ENCODE measurements at places on chromosomes 2 and 18.

GRCh38 chr18:55420665-55421307 is 167.2 kb downstream of the TCF4 start:
- H3K36me3 ChIP-seq = no peaks in the 10 kb centered on the region
- no peaks in the 10 kb centered on the region for H3K27me3 ChIP-seq
- DNase-seq = no peak
- peak overlapping the region; percentile 85 for H3K27ac ChIP-seq

DNA sequence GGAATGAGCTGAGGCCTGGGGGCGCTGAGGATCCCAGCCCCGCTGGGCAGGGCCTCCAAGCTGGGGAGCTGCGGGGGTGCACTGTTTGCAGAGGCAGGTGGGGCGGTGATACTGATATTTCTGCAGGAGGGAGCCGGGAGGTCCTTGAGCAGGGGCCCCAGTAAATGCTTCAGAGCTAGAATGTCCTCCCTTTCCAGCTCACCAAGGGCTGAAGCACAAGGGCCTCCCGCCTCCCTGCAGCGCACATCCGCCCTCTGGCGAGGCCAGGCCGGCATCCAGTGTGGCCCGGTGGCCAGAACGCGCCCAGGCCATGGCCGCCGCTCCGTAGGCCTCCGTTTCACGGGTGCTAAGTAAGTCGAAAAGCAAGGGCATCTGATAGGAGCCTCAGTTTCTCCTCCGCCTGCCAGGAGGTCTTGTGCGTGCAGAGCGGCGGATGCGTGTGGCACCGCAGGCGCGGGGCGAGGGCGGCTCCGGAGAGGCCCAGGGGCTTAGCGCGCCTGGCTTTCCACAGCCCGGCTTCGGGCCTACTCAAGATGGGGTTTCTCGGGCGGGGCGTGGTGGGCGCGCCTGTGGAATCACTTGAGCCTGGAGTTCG is 29.5 kb upstream of the CHMP1B start:
- no peak for DNase-seq
- H3K27me3 ChIP-seq = no peaks in the 10 kb centered on the region
- no peak overlapping the region for H3K27ac ChIP-seq
- H3K4me3 ChIP-seq = no peak overlapping the region
- no peaks in the 10 kb centered on the region for H3K4me1 ChIP-seq
- no peaks in the 10 kb centered on the region for H3K36me3 ChIP-seq

DNA sequence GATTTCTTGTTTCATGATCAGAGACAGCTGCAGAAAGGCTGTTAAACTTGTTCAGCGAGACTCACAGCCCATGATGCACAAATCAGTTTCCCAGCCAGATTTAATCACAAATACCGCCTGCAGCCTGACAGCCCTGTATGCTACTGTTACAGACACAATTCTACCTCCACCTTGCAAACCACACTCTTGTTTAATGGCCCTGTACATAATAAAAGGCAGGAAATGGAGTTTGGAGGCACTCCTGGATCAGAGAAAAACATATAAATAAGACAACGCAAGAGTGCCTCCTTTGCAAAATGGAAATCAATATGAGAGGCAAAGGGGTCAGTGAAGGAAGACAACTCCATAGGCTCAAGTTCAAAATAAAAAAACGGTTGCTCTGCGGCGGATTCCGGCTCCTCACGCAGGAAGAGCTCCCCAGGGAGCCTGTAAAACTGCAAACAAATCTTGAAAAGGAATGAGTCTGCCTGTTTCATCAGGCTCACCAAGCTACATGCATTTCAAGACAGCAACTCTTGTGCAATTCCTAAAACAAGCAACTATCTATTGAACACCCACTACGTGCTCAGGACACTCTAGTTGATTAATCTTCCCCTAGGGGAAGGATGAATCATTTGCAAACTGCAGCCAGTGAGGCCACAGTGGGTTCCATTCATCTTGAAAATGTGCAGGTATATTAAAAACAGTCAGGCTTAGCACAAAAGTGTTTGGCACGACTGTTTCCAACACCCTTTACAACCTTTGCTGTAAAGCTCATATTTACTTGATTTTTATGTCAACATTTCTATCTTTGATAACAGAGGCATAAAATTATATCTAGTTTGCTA is 37.5 kb downstream of the TBC1D8 start:
- peak overlapping the region; percentile 81 for H3K27ac ChIP-seq
- H3K27me3 ChIP-seq = no peaks in the 10 kb centered on the region
- no peak overlapping the region for H3K4me3 ChIP-seq
- no peaks in the 10 kb centered on the region for H3K36me3 ChIP-seq

- DNase-seq = no peak
- H3K4me3 ChIP-seq = no peak overlapping the region
- H3K36me3 ChIP-seq = no peaks in the 10 kb centered on the region
- no peak overlapping the region for H3K27ac ChIP-seq
- no peaks in the 10 kb centered on the region for H3K4me1 ChIP-seq
- H3K27me3 ChIP-seq = no peaks in the 10 kb centered on the region
Measured at GRCh38 chr2:47357483-47357882, 45.5 kb upstream of the MSH2 start.

GRCh38 chr2:57973621-57974186 is 72.9 kb upstream of the VRK2 start:
- H3K36me3 ChIP-seq = no peaks in the 10 kb centered on the region
- H3K4me3 ChIP-seq = no peak overlapping the region
- H3K27ac ChIP-seq = no peak overlapping the region

GRCh38 chr18:58697146-58697545 is 25.9 kb downstream of the MALT1 start:
- H3K27me3 ChIP-seq = no peaks in the 10 kb centered on the region
- peaks cover 11% of the 10 kb centered on the region for H3K36me3 ChIP-seq
- DNase-seq = no peak

DNA sequence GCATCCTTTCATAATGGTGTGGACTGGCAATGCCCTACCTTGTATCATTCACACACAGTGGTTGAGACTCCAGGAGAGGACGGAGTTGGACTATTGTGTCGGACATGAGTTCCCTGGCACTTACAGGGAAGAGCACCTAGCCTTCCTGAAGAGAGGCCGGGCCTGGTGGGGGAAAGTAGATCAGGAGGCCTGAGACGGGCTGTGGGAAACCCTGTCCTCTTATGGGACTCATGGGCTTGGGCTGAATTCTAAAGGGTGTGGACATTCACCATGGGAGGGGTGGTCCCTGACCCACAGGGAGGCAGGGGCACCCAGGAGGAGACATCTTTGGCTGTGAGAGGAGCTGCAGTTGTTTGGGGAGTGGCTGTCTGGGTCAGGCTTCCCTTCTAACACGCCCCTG is 286.5 kb downstream of the PHLPP1 start:
- H3K27ac ChIP-seq = no peak overlapping the region
- DNase-seq = no peak
- H3K4me3 ChIP-seq = no peak overlapping the region
- H3K27me3 ChIP-seq = no peaks in the 10 kb centered on the region
- no peaks in the 10 kb centered on the region for H3K36me3 ChIP-seq
- H3K4me1 ChIP-seq = peaks cover 6% of the 10 kb centered on the region
